ENCODE measurements at places on chromosomes 12 and 14.

DNA sequence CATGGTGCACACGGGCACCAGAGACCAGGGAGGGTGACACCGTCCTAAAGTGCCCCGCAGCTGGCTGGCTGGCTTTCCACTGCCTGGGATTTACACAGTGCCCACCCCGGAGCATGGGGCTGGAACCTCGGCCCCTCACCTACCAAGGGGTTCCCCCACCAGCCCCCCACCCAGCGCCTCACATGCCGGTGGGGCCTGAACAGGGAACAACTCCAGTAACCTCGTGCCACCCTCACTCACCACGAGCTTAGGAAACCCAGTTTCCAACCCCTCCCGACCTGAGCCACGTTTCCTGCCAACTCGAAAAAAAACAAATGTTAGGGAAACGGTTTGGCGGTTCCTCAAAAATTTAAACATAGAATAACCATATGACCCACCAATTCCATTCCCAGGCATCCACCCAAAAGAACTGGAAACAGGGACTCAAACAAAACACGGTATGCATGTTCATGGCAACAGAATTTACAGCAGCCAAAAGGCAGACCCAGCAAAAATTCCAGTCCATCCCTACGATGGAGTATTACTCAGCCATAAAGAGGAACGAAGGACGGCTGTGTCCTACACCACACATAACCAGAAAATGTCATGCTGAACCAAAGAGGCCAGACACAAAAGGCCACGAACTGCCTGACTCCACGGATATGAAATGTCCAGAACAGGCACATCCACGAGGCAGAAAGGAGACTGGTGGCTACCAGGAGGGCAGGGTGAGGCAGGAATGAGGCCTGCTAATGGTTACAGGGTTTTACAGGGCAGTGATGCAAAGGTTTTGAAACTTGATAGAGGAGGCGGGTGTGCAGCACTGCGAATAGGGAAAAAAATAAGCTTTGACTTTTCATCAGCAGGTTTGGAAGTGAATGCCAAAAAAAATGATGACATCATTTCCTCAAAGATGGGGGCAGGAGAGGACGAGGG lies 68.9 kb downstream of the NCOR2 start:
- DNase-seq = peak; percentile 58

DNA sequence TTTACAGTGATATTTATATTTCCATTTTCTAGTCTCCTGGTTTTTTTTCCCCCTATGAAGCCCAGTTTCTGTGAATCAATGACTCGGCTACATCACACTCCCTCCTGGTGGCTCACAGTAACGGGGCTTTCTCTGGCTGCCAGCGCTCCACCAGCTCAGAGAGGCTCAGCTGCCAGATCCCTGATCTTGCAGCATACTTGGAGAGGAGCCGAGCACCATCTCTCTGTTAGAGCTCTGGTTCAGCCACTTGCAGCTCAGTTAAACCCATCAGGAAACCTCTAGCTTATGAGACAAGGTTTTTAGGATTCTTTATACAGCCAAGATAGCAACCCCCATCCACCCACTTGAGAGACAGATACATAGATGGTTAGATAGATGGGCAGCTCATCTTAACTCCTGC lies 74.6 kb downstream of the CIT start:
- no peak for DNase-seq

- no peak for DNase-seq
Observed at GRCh38 chr14:98249057-98249456, 1022.9 kb downstream of the BCL11B start.

DNA sequence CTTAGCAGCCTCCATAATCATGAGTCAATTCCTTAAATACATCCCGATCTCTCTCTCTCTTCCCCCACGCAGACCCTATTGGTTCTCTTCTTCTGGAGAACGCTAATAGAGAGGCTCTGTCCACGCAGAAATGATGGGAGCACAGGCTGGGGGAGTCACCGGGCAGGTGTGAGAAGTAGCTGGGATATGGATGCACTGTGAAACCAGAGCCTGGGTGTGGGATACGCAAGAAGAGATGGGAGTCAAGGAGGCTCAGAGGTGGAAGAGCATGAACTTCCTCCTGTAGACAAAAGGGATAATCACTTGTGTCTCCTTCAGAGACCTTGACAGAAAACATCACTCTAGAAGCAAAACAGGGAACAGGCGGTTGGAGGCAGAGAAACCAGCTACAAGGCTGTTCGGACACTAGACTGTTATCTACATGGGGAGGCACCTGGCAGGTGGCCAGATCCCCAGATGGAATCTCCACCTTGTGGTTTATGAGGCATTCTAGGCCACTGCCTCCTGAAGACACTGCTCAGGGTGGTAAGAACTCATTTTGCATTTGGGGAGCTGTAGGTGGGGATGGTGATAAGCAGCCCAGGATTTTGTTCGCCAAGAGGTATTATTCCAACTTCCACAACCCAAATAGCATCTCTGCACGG lies 7.2 kb upstream of the SELPLG start:
- DNase-seq = no peak

GRCh38 chr12:58067610-58068387 lies 126.4 kb downstream of the ATP23 start:
- no peak for DNase-seq

- DNase-seq = peak; percentile 62
Observed at GRCh38 chr12:57754411-57755193, at the start of gene MARCHF9. Gene MARCHF9 (plus strand): TSS chr12:57755103. CDS start chr12:57755529, 426 bp downstream.

DNA sequence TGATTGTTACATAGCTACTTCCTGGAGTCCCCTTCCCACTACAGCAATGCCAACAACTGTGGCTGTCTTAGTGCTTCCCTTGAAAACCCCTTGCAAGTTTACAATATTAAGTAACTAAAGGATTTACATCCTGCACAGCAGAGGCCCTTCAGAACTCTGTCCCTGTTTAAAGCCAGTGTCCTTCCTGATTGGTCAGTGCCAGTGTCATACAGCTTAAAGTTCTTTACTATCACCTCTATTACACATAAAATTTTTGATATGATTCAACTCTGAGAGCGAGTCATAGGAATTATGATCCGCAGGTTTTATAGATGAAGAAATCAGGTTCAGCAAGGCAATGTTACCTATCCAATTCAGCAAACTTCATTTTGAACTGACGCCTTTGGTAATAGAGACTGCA lies 91.4 kb upstream of the ALX1 start:
- DNase-seq = no peak

- no peak for DNase-seq
Observed at GRCh38 chr12:77104286-77104685, 38.9 kb upstream of the E2F7 start.

GRCh38 chr12:104583301-104583700 lies 126.6 kb downstream of the CHST11 start:
- no peak for DNase-seq

GRCh38 chr14:22613106-22613695 lies 15.1 kb downstream of the ABHD4 start:
- DNase-seq = no peak

GRCh38 chr12:93638954-93639353 lies 38.2 kb upstream of the CRADD start:
- DNase-seq = no peak

DNA sequence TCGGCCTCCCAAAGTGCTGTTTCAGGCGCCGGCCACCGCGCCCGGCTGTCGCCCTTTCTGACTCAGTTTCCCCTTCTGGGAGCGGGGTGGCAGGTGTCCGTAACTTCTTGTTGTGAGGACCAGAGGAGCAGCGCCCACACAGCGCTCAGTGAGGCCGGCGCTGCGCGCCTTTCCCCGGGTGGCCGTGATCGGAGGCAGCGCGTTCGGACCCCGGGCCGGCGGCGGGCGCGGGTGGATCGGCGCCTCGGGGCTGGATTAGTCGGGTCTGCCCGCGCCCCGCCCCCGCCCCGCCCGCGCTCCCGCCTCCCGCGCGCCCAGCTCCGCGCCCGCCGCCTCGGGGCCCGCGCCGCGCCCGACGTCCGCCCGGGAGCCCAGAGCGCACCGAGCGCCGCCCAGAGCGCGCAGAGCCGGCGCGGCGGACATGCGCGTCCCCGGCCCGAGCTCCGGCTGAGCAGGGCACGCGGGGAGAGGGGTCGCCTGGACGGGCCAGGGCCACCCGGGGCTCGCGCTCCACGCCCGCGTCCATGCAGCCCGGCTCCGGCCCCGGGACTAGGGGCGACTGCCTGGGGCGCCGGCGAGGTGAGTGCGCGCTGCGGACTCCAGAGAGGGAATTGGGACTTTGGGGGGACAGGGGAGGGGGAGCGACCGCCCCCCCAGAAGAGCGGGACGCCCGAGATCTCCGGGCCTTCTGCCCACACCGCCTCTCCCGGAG lies 50.6 kb downstream of the LRCOL1 start:
- peak; percentile 47 for DNase-seq

DNA sequence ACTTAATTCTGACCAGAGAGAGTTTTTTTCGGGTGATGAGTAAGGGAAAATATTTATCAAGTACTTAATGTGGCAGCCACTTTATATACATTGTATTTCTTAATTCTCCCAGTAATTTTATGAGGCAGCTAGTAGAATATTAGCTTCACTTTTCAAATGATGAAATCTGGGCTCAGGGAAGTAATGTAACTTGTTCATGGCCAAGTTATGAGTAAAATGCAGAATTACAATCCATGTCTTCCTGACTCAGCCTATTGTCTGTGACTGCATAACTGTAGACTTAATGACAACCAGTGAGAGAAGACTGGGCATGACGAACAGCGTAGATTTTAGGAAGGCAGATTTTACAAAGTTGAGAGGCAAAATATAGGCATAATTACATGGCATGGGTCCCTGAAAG lies 106.7 kb upstream of the MIS18BP1 start:
- no peak for DNase-seq

DNA sequence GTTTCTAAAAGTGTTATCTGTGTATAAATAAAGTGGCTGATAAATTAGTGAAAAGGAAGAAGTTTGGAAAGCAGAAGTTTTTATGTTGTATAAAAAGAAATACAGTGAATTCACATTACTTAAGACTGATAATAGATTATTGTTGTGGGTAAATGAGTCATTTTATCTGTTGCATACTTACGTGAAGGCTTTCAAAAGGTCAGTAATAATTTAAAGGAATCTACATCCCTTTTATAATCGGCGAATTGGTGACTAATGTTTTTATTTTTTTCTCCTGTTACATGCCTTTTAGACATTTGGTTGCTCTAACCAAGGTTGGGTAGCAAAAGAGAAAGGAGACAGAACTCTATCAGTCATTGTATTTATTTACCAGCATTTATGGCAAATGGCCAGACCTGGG lies 155.9 kb downstream of the SLC41A2 start:
- no peak for DNase-seq

DNA sequence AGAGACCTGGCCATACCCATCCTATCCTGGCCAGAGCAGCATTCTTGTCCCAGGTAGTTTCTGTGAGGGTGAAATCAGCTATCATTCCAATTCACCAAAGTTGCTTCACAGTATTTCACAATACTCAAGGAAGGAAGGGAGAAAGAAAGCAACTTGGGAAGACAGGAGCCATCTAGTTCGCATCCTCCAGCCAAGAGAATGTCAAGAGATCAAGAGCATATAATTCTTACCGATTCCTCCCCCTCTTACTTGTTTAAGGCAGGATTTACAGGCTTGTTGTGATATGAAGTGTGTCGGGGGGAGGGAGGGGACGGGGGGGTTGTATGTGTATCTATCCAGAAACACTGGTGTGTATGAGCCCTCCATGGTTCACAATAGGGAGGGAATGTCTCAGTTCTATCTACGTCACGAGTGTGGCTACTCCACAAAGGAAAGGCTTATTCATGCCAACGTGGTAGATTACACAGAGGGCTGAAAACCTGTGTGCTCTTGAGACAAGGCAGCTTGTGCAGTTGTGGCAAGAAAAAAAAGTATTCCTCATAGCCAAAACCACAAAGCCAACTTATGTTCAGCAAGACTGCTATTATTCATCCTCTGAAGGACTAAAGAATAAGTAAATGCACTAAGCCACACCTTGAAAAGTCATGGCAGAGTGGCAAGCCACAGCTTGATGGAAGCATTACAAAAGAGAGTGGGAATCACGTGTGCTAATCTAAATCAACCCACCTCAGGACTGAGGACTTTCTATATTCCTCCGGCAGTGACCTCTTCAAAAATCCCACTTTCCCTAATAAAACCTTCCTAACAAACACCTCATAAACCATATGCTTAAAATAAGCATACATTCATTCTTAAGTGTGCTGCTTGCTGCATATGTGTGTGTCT lies 35.0 kb downstream of the CORO1C start:
- DNase-seq = no peak

All from heart left ventricle (tissue), 16 donors.